Right cardiac atrium (tissue), 5 donors: ENCODE measurements at places on chromosomes 5 and 9.

DNA sequence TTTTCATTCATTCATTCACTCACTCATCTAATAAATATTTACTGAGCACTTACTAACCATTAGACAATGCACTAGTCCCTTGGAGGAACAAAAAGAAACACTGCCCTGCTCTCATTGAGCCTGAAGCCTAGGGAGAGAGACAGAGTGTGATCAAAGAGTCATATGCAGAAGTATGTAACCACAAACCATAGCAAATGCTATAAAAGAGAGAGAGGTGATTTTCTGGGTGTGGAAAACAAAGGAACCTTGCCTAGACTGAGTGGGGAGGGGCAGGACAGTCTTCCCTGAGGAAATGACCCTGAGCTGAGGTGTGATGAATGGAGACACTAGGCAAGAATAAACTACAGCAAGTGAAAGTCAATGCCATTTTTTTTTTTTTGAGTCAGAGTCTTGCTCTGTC, 10.8 kb upstream of the ADRA1B start:
- no peak for DNase-seq

DNA sequence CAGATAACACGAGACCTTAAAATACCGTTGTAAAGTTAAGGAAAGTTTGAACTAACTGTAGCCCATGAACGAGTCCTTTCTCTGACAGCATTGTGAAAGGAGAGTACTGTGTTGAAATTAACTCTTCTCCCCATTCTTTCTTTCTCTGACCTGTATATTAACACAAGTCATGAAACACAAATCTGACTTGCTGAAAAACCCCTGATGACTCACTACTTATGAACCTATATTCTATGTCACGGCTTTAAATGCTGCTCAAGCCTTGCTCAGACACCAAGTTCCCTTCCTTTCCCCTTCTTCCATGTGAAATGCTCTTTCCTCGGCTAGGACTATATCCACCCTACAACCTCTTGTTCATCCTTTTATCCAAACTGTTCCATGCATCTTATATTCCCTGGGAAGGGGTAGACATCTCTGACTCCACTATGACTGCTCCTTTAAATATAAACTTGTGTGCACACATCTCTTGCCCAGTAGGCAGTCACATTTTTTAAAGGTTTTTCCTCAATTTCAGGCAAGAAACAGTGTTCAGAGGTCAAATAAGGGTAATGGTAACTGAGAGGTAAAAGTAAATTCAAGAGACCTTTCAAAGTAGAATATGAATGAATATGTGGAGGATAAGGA, 142.9 kb downstream of the NFIB start:
- DNase-seq = no peak

- no peak for DNase-seq
These were observed 2.7 kb downstream of the CDC42SE2 start for GRCh38 chr5:131266370-131267060.

DNA sequence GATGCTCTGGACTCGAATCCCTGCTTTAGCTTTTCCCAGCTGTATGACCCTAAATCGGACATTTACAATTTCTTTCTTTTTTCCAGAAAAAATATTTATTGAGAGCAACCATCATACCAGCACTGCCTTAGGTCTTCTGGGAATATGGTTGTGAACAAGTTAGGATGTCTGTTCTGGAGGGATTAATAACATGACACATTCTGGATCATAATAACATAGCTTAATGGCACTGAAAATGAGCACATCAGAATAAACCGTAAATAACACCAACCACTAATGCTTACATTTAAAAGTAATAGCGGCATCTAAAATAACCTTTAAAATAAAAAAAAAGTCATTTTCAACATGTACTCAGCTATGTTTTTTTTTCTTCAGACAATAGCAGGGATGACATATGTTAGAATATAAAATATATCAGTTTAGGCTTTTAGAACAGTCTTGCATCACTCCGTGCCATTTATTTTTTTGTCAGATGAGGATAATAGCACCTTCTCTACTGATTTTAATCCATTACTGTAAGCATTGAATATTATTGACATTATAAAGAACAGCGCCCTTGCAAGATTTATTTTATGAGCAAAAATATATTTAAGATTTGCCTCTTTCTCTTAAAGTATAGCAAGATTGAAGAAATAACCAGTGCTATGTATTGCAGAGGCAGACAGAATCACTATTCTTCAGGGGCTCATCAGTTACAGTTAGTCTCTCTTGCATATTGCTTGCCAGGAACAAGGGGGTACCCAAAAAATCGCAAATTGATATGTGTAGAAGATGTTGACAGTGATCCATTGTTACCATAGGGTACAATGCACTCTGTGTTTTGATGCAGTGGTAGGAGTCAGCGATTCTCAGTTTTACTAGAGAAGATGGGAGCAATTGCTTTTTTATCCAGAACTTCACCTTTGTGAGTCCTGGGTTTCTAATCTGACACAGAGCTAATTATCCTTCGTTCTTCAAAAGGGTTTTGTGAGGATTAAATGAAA, 168.4 kb upstream of the NR3C1 start:
- DNase-seq = no peak
